ENCODE measurements at places on chromosomes 7 and 10.

DNA sequence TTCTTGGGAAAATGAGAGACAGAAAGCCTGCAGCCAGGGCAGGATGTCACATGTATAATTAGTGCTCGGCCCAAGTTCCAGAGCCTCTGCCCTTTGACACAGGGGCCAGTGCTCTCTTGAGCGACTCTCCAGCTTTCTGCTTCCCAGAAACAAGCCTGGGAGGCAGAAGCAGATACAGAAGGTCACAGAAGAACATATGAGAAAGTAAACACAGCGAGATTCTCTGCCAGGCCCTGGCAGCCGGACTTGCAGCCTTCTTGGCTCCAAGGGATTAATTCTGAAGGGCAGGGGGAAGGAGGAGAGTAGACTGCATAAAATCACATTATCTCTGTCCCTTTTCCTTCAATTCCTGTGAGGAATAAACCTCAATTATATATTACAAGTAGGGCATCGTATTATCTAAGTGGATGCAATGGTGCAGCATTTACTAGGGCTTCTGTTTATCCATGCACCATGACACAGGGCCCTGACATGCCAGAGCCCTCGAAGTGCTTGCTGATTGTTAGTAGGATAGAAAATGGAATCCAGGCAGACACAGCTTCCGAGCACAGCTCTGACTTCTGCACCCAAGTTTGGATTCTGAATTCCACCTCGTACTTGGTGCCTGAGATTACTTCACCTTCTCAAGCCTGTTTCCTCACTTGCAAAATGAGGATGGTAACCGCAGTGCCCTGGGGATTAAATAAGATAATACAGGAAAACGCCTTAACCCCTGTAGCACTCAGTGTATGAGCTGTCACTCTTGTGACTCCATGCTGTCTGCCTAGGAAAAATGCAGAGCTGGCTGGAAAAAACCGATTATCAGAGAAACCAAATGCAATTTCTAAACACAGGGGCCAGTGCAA, 536.5 kb downstream of the TNS3 start:
- DNase-seq = no peak

DNA sequence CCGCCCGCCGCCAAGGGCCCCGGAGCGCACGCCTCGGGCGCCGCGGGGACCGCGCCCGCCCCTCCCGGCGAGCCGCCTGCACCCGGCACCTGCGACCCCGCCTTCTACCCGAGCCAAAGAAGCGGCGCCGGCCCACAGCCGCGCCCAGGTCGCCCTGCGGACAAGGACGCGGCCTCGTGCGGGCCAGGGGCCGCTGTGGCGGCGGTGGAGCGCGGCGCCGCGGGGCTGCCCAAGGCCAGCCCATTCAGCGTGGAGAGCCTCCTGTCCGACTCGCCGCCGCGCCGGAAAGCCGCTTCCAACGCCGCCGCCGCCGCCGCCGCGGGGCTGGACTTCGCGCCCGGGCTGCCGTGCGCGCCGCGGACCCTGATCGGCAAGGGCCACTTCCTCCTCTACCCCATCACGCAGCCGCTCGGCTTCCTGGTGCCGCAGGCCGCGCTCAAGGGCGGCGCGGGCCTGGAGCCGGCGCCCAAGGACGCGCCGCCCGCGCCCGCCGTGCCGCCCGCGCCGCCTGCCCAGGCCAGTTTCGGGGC, 3.5 kb downstream of the UNCX start:
- no peak for DNase-seq

GRCh38 chr7:133586253-133586652, 333.4 kb downstream of the EXOC4 start:
- DNase-seq = no peak

- DNase-seq = peak; percentile 21
Observed at GRCh38 chr7:43906331-43907010, at the start of gene URGCP. Gene URGCP, minus strand, starts transcription at chr7:43906596. Its CDS starts 21 bp downstream, at chr7:43906575.

- no peak for DNase-seq
Observed at GRCh38 chr7:140342727-140343514, 55.4 kb downstream of the SLC37A3 start.

- no peak for DNase-seq
Observed at GRCh38 chr10:130018730-130019185, 54.7 kb upstream of the EBF3 start.

DNA sequence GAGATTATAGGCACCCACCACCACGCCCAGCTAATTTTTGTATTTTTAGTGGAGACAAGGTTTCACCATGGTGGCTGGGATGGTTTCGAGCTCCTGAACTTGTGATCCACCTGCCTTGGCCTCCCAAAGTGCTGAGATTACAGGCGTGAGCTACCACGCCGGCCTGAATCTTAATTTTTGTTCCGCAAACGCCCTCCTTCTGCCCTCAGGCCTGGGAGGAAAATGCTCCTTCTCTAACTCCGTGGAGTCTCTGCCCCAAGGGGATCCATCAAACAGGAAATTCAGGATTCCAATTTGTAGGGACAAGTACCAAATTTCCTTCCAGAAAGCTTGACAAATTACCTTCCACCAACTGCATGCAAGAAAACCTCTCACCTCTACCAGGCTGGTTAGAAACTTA, 43.2 kb downstream of the RBAK start:
- no peak for DNase-seq

- DNase-seq = no peak
Observed at GRCh38 chr7:137953665-137954470, 48.0 kb downstream of the CREB3L2 start.

- no peak for DNase-seq
Observed at GRCh38 chr10:3139216-3139910, 33.2 kb downstream of the PITRM1 start.

GRCh38 chr7:152760854-152761748, 1.5 kb downstream of the ACTR3B start:
- no peak for DNase-seq

GRCh38 chr7:28161331-28161730, 19.3 kb downstream of the JAZF1 start:
- DNase-seq = no peak

DNA sequence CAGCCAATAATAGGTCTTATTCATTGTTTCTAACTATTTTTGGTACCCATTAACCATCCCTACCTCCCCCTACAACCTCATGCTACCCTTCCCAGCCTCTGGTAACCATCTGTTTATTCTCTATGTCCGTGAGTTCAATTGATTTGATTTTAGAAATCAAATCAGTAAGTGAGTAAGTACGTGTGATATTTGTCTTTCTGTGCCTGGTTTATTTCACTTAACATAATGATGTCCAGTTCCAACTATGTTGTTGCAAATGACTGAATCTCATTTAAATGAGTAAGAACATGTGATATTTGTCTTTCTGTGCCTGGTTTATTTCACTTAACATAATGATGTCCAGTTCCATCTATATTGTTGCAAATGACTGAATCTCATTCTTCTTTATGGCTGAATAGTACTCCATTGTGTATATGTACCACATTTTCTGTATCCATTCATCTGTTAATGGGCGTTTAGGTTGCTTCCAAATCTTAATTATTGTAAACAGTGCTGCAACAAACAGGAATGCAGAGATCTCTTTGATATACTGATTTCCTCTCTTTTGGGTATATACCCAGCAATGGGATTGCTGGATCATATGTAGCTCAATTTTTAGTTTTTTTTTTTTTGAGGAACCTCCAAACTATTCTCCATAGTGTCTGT, 49.7 kb upstream of the BICC1 start:
- DNase-seq = no peak

DNA sequence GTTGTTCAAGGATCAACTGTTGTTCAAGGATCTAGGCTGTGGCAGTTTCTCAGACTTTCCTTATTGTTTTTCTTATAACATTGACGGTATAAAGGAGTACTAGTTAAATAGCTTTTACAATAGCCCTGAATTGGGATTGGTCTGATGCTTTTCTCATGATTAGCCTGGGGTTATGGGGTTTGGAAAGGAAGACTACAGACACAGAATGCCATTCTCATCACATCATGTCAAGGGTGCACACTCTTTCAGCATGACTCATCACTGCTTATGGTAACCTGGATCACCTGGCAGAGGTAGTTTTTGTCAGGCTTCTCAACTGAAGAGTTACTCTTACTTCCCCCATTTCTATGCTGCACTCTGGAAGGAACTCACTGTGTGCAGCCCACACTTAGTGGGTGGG, 194.2 kb upstream of the NPSR1 start:
- DNase-seq = no peak

- no peak for DNase-seq
Observed at GRCh38 chr7:84801396-84801795, 385.5 kb downstream of the SEMA3D start.

GRCh38 chr10:88659725-88660597, 4.3 kb upstream of the LIPF start:
- DNase-seq = no peak

- DNase-seq = no peak
Observed at GRCh38 chr7:134684165-134684564, 37.5 kb downstream of the BPGM start.

DNA sequence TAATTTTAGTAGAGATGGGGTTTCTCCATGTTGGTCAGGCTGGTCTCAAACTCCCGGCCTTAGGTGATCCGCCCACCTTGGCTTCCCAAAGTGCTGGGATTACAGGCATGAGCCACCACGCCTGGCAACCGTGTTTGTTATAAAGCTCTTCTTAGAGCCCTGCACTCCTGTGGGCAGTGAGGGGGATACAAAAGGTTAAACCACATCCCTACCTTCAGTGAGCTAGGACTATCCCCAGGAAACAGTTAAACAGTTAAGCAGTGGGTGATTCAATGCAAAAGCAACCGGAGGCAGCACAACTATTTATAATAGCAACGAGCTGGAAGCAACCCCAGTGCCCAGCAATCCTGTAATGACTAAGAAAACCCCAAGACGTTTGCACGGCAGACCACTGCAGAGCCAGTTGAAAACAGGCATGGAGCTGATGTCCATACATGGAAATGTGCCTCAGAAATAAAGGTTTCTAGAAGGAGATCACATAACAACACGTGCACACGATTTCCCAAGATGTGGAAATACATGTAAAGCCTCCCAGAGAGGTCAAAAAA, 107.2 kb upstream of the LYZL2 start:
- DNase-seq = no peak

- DNase-seq = no peak
Observed at GRCh38 chr10:21330628-21331020, 194.9 kb downstream of the SKIDA1 start.
